ENCODE measurements at places on chromosomes 5 and 9.

- DNase-seq, result no peak
Measured at GRCh38 chr9:103799959-103800358, 294.1 kb upstream of the SMC2 start.

- no peak for DNase-seq
Measured at GRCh38 chr5:19733612-19734495, 254.1 kb downstream of the CDH18 start.

GRCh38 chr5:93302711-93303110, 278.3 kb downstream of the NR2F1-AS1 start:
- no peak for DNase-seq

- no peak for DNase-seq
Measured at GRCh38 chr5:125463466-125464092, 717.1 kb upstream of the ZNF608 start.

GRCh38 chr9:37295178-37295577, 127.3 kb upstream of the GRHPR start:
- DNase-seq, result no peak

GRCh38 chr5:82909771-82910170, 167.4 kb downstream of the TMEM167A start:
- no peak for DNase-seq

DNA sequence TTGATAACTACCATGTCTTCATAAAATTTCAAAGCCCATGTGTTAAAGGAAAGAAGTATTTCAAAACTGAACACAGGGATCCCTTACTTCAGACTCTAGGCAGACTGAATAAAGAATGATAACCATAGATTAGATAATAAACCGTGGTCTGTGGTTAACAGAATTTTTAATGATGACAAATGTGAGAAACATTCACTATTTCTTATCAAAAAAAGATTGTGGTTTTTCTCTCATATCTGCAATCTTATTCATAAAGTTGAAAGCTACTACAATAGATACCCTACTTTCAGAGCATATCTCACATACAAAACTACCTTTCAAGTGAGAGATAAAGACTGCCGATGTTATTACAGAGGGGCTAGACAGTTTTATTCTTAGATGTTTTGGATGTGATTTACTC, 816.8 kb upstream of the DMAC1 start:
- DNase-seq, result no peak

DNA sequence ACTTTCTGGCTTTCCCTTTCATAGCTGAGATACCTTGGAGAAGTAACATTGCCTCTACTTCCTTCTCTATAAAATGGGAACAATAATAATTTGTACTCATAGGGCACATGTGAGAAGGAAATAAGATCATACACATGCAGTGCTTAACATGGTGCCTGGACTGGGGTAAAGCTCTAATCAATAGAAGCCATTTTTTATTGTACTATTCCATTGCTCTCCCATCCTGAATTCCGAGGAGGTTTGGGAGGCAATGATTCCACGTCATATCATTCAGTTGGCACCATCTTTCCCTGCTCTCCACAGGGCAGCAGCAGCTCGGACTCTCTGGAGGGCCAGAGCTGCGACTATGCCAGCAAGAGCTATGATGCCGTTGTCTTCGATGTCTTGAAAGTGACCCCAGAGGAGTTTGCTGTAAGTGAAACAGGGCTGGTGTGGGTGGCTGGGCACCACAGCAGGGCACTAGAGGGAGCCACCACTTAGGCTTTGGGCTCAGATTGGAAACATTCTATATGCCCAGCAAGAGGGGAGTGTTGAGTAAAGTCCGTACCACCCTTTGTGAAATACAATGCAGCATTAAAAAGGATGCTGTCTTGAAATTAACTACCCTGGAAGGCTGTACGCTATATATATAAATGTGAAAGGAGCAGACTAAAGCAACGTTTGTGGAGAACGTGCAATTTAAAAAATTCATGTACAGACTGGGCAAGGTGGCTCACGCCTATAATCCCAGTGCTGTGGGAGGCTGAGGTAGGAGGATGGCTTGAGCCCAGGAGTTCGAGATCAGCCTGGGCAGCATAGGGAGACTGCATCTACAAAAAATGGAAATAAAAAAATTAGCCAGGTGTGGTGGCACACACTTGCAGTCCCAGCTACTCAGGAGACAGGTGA, 51.2 kb downstream of the RALGPS1 start:
- peak; percentile 73 for DNase-seq

DNA sequence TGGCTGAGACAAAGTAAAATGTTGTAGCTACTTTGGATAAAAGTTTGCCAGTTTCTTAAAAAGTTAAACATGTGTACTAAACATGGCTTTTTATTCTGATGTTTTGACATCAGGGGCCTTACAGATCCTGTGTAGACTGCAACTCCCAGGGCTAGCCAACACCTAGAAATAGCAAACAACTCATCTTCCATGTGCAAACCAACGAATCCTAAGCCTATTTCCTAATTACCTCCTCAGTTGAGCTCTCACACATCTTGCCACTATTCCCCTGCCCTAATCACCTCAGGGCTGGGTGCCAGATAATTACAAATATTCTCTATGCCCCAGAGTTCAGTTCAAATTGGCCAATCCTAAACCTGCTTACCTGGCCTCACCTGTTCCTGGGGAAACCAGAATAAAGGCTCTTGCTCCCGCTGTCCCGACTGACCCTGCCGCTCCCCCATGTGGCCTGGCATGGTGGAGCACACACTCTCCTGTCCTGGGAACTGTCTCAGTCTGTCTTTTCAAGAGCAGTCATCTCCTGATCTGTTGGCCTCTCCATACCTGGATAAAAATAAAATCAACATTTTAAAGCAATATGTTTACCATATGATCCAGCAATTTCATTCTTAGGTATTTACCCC, 37.1 kb upstream of the FAM169A start:
- DNase-seq, result no peak

DNA sequence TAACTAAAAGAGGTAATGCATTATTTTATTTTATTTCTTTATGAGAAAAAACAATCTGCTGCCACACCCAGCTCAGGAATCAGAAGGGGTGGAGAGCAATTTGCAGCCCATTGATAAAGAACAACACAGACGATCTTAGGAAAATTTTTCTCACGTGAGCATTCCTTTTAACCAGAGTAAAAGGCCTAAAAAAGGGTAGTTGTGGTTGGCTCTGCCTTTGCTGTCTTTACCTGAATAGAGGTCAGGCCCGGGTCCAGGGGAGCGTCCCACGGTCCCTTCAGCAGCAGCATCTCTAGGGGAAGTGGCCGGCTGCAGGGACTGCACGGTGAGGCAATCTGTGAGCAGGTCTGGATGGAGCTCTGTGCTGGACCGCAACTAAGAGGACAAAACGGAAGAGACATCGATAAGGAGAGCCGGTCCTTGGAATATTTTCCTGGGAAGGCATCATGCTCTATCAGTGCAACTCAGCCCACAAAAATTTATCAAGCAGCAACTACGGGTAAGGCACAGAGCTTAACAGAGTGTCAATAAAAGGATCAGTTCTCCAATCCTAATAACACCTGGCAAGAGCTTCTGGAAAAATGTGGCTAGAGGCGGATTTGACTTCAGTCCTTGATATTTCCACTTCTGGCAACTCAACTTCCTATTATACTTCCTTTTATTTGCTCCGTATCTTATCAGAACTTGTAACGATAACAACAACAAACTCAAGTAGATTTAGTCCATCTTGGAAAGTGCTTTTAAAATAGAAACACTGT, 372.8 kb upstream of the RFX3 start:
- DNase-seq, result no peak

- DNase-seq, result no peak
Measured at GRCh38 chr5:56535347-56535746, 280.0 kb upstream of the MAP3K1 start.

GRCh38 chr9:104482921-104483570, 21.0 kb upstream of the OR13F1 start:
- no peak for DNase-seq

GRCh38 chr5:81204205-81204604, 28.9 kb upstream of the CKMT2 start:
- no peak for DNase-seq

DNA sequence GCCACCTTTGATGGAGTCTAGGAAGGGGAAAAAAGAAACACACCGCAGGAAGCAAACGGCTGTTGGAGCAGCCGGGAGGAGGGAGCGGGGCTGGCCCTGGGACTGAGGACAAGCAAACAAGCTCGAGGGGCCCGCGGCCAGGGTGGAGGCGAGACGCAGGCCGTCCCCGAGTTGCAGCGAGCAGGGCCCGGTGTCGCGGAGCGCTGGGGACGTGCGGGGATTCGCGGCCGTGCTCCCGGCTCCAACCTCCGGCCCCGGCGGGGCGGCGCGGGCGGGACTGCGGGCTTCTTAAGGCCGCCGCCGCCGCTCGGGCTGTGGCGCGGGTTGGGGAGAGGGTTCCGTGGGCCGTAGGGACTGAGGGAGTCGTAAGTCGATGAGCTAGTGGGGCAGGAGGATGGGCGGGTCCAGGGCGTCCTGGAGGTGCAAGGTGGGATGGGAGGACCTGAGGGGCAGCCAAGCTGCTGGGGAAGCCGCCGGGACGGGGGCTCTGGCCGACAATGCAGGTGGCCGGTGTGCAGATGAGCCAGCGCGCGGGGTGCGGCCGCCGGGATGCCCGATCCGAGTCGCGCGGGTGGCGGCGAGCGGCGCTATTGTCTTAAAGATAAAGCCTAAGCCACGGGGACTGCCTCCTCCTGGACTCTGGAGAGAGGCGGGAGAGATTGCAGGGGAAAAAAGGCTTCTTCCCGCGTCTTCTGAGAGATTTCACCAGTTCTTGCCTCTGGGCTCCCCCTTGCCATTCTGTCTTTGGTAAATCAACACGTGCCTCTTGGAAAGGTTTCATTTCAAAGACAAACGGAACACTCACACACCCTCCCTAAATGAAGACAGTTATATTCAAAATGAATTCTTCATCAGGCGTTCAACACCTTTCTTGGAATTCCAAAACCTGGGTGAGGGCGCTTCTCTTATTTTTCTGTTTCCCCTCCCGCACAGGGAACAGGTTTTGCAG, 1.6 kb upstream of the HAPLN1 start:
- peak; percentile 84 for DNase-seq

- no peak for DNase-seq
Measured at GRCh38 chr9:88782931-88783710, 208.1 kb upstream of the S1PR3 start.

- DNase-seq, result no peak
Measured at GRCh38 chr5:123537256-123537655, 25.3 kb downstream of the CSNK1G3 start.

DNA sequence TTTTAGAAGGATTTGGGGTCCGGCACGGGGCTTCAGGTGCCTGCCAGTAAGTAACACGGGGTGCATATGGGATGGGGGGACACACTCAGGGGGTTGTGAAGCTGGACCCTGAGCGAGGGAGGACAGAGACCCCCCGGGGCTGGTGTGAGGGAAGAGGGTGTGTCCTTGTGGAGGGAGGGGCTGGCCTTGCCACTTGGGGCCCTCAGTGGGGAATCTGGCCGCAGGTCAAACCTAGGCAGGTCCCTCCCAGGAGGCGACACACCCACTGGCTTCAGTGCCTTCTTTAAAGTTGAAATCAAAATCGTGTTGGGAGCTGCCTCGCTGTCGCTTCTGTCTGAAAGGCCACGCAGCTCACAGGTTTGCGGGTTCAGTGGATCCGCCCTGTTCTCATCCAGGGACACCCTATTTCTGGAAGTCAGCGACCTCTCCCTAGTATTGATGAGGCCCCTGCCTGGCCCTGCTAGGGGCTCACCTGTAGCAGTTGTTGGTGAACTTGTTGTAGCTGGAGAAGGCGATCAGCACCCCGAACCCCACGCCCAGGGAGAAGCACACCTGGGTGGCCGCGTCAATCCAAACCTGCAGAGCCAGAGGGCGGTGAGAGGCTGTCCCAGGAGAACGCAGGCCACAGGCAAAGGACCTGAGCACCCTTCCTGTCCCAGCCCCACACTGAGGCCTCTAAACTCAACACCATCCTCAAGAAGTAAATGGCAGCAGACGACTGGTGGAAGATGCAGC, 29.4 kb downstream of the SLC6A3 start:
- DNase-seq, result peak; percentile 10

- DNase-seq, result no peak
Measured at GRCh38 chr5:15645381-15646160, 145.6 kb downstream of the FBXL7 start.

DNA sequence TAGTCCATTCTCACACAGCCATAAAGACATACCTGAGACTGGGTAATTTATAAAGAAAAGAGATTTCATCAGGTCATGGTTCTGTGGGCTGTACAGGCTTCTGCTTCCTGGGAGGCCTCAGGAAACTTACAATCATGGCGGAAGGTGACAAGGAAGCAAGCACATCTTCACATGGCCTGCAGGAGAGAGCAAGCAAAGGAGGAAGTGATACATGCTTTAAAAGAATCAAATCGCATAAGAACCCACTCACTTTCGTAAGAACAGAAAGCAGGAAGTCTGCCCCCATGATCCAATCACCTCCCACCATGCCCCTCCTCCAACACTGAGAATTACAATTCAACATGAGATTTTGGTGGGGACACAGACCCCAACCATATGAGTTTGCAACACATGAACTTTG, 5.1 kb upstream of the FBXO38 start:
- no peak for DNase-seq

- no peak for DNase-seq
Measured at GRCh38 chr9:110192531-110193261, 15.3 kb downstream of the C9orf152 start.

DNA sequence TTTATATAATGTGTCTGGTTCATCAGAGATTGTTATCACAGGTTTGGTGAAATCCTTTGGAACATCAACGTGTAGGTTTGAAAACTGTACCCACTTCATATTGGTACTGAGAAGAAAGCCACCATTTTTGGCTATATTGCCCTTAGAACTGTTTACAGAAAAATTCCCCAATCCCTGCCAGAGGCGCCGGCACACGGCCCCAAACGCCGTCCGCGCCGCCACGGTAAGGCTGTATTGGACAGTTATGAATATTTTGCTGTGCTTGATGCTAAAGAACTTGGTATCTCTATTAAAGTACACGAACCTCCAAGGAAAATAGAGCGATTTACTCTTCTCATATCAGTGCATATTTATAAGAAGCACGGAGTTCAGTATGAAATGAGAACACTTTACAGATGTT, 35.2 kb downstream of the DCAF10 start:
- no peak for DNase-seq

All from tibial artery (tissue), 4 donors.